ENCODE measurements at places on chromosomes 16 and 17. TPM values are rescaled to one million over a fixed set of nuclear protein-coding genes. Genes with fewer than 3 reads are reported as not detected.

DNA sequence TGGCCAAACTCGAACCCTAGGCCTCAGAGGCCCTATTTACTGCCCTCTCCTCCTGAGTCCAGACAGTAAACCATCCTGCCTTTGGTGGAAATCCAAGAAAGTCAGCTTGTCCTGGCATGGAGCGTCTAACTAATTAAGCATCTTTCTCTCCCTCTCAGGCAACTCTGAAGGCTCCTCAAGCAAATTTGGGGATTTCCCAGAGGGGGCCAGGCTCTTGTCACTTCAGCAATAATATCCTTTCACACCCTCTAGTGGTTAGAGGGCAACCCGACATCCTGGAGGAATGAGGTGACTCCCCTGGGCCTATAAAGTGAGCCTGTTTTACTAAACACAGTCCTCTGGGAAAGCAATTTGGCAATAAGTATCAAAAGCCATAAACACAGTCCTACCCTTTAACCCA lies 60.4 kb downstream of the NOG start:
- peak; percentile 12 for DNase-seq

GRCh38 chr16:9135797-9136196 lies 44.4 kb downstream of the HAPSTR1 start:
- DNase-seq, result no peak

DNA sequence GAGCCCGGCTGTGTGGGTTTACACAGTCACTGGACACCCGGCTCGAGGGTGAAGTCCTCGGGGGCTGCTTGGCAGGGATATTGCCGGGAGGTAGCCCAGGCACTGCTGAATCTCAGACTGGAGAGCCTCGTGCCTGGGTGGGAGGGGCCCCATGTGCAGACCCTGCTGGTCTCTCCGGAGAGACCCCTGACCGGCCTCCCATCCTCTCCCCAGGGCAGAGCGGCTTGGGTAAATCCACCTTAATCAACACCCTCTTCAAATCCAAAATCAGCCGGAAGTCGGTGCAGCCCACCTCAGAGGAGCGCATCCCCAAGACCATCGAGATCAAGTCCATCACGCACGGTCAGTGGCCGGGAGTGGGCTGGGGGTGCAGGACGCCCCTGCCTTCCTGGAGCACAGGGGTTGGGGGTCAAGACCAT lies 346.5 kb downstream of the SEC14L1 start:
- DNase-seq, result no peak

GRCh38 chr16:86101137-86101896 lies 202.4 kb downstream of the IRF8 start:
- DNase-seq, result no peak

GRCh38 chr17:60390925-60391470 lies 935 bp downstream of the USP32 start:
- DNase-seq, result no peak

DNA sequence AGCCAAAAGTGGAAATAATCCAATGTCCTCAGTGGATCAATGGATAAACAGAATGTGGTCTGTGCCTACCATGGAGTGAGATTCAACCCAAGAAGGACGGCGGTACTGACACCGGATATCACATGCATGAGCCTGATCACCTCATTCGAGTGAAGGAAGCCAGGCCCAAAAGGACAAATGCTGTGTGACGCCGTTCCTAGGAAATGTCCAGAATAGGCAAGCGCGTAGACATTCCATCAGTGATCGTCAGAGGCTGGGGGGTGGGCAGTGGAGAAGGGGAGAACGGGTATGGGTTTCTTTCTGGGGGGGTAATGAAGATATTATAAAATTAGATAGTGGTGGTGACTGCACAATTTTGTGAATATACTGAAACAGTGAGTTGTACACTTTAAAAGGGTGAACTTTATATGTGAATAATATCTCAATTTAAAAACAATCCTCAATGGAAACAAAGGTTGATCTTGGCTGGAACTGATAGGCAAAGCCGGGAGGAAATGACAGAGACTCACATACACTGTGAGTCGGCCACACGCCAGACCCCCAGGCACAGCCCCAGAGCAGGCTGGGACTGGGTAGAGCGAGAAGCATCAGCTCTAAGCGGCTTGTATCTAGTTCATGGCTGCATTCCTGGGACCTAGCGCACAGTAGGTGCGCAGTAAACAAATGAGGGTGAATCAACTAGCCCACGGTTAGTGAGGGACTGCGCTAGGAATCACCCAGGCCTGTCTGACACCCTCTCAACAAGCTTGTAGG lies 3.5 kb downstream of the DBNDD1 start:
- DNase-seq, result no peak

DNA sequence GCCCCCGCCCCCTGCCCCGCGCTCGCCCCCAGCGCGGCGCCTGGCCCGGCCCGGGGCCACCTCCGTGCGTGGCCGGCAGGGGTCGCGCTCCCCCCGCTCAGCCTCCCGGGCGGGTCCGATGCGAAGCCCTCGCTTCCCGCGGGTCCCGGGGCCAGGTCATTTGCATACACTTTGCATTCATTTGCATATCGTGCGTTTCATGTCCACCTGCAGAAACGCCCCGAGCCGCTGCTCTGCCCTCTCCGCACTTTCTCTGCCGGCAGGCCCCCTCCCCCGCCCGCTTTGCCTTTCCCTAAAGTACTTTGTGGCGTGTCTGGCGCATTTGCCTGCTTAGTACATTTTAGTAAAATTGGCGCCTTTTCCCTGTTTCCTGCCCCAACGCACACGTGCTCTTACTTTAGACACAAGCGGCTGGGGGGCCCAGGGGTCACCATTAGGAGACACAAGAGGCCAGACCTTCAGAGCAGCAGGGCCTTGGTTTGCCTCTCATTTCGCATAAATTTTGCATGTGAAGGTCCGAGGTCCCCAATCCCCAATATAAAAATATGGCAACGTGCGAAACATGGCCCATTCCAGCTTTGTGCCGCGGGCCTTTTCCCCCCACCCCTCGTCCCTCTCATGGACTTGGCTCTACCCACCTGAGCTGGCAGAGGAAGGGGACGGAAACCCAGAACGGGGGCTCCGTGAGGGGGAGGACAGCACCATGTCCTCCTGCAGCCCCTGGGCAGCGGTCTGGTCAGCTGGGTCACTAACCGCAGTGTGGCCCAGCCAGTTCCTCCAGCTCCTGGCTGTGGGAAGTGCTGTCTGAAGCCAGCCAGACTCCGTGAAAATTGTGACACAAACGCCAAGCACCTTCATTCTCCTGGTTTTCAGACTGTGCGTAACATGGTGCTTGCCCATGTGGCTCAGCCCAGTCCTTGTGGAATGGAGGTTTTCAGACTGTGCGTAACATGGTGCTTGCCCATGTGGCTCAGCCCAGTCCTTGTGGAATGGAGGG lies 34.8 kb downstream of the CBFA2T3 start:
- DNase-seq, result no peak

- DNase-seq, result no peak
Measured at GRCh38 chr17:29162909-29163341, 17.3 kb downstream of the MYO18A start.

DNA sequence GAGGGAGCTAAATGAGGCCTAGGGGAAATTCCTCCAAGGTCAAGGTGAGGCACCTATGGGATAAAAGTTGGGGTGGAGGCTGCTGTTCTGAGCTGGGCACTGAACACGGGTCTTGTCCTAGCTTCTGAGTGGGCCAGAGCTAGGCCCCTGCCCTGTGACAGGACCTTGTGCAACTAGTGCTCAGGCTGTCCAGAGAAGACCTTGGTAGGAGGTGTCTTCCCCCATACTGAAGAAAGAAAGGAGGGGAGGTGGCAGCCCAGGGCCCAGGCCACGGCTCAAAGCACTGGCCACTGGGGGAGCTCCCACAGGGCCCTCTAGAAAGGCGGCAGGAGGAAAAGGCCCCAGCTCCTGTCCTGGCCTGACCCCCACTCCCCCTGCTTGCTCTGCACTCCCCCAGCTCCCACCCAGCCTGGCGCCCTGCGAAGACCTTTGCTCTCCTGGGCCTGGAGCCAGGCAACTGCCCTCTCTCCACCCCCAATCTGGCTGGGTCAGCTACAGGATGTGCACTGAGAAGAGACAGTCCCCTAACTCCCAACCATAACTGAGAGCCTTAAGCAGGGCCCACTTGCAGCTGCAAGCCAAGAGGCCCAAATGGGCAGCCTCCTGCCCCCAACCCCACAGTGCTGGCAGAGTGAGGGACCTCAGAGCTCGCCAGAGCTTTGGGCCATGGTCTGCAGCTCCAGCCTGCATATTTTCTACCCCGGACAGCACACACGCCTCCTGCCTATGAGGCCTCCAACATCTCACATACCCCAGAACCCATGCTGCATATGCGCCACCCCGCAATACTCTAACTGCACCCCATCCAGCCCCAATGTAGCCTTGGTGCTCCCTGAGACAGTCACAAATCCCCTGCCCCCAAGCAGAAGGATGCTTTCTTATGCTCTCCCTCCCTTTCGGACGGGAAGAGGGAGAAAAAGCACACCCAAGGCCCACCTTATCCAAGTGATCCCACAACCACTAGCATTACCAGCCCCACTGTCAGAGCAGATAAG lies 15.3 kb downstream of the HSD11B2 start:
- no peak for DNase-seq

GRCh38 chr16:57614944-57615343 lies 13.5 kb upstream of the ADGRG1 start:
- no peak for DNase-seq

GRCh38 chr16:87067836-87068761 lies 249.1 kb downstream of the C16orf95 start:
- no peak for DNase-seq

GRCh38 chr17:80847496-80848230 lies 144.0 kb upstream of the CHMP6 start:
- DNase-seq, result no peak

- no peak for DNase-seq
Measured at GRCh38 chr16:14351647-14352046, 278.4 kb downstream of the PARN start.

DNA sequence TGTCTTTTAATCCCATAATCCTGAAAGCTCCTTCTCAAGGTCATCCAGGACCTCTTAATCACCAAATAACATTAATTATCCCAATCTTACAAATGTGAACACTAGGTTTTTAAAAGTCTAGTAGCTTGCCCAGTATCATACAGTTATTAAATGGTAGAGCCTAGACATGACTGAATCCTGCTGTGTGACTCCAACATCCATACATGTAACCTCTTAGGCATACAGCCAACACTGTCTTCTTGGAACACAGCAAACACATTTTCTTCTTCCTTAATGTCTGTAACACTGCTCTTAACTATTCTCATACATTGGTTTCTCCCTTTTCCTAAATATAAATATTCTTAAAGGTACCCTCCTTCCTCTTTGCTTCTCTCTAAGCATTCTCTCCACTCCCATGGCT lies 13.7 kb downstream of the BRIP1 start:
- no peak for DNase-seq

DNA sequence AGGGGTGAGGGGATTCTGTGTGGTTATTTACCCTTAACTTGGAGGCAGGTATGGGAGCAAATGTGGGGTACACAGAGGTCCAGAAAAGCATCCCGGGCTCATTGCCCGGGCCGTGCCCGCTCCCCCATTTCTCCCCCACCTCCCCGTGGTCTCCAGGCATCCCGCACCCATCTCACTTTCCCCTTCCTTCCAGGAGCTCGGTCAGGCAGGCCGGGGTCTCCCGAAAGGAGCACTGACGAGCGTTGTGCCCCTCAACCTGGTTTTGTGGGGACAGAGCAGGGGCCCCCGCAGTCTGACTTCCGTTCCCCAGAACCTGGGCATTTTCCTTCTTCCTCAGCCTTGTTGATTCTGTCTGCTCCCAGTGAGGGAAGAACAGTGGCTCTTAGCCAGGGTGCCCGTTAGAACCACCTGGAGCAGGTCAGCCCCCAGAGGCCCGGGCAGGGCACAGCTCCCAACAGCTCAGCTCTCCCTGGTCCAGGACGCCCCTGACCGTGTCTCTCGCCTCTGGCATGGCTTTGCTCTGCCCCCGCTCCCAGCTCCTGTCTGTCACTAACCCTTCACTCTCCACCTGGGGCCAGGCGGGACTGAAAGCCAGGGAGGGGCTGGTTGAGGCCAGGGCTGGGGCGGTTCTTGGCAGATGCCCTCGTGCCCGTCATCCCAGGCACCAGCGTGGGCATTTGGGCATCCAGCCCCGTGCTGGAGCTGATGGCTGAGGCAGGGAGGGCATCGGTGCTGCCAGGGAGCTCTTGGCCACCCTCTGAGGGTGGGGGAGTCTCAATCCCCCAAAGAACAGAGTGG lies 12.5 kb upstream of the NUDT16L1 start:
- no peak for DNase-seq

DNA sequence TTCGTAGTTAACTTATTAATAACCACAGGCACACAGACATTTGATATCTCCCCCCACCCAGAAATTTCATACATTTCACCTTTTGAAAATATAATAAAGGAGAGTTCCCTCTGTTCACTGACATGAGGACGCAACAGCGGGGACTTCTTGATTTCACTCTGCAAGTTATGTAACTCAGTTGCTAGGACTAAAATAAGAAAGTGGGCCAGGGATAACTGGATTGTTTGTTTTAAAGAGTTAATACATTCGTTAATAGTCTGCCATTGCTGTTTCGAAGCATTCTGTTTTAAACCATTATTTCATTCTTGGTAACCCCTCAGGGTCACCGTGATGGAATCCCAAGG lies 1.2 kb downstream of the RHOT1 start:
- no peak for DNase-seq

DNA sequence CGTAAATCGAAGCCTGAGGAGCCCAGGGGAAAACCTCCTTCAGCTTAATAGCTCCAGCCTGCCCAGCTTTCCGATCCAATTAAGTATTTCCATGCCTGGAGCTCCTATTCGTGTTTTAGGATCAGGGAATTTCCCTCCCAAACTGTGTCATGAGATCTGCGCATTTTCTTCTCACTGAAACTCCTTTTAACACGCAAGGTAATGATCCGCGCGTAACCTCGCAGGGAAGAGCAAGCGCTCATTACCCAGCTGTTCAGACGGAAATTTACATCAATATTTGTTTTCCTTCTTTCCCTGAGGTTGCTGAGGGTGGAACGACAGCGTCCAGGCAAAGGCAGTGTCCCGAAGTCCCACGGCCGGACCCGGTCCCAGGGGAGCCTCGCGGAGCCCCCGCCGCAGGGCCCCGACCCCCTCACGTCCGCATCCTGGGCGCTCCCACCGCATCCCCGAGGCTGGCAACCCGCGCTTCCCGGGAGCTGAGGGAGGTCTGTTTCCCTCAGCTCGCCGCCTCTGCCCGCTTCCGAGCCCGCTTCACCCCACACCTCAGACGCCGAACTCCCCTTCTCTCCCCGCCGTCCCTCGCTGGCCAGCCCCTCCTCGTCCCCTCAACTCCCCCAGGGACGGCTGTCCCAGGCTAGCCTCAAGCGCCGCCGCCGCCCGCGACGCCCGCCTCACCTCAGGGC lies 415 bp downstream of the ABCA5 start:
- DNase-seq, result peak; percentile 19

GRCh38 chr16:56780646-56781045 lies 50.7 kb downstream of the NUP93 start:
- no peak for DNase-seq

- no peak for DNase-seq
Measured at GRCh38 chr17:73338050-73338521, 26.3 kb upstream of the CDC42EP4 start.

NOTUM gene
- not detected for total RNA-seq

JPH3 gene
- total RNA-seq, result 0.40 TPM

C1QTNF8 gene
- not detected for total RNA-seq

CPPED1 gene
- total RNA-seq, result 12.9 TPM

EVPL gene
- 24.8 TPM for total RNA-seq

CCL13 gene
- not detected for total RNA-seq

SLC12A3 gene
- total RNA-seq, result not detected

MT4 gene
- not detected for total RNA-seq
